ENCODE measurements at places on chromosomes 5 and 9.
A peak's percentile ranks its signal among the peaks of the same experiment; 100 is the strongest.

DNA sequence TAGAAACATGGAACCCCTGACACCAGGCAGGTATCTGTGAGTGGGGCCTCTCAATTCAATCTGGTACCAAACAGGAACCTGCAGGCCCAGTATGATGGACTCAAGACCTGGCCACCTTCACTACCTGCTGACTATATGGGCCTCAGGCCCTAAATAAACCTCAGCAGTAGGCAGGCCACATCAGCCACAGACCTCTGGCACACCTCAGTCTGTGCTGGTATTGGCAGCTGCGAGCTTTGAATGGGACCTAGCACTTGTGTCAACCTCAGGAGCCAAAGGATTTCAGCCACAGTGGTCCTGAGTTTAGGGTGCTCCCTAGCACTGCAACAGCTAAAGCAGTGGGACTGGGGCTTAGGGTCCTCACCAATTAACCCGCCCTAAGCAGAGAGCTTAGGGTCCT is 325.5 kb downstream of the ZNF608 start:
- no peak for DNase-seq

DNA sequence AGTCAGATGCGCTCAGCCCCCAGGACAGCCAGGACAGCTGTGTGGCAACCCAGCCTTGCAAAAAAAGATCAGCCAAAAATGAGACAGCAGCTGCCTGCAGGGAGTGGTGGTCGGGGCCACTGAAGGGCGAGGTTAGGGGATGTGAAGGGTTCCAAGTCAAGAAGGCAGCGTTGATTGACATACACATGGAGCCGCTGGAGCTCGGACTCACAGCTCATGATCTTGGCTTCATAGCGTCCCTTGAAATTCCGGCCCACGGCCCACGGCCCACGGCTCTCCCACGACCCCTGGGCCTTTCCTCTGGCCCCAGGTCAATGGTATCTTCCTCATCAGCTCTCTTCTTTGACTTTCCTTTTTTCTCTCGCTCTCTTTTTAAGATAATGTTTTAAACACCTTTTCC is 390.0 kb upstream of the IRX4 start:
- no peak for DNase-seq

DNA sequence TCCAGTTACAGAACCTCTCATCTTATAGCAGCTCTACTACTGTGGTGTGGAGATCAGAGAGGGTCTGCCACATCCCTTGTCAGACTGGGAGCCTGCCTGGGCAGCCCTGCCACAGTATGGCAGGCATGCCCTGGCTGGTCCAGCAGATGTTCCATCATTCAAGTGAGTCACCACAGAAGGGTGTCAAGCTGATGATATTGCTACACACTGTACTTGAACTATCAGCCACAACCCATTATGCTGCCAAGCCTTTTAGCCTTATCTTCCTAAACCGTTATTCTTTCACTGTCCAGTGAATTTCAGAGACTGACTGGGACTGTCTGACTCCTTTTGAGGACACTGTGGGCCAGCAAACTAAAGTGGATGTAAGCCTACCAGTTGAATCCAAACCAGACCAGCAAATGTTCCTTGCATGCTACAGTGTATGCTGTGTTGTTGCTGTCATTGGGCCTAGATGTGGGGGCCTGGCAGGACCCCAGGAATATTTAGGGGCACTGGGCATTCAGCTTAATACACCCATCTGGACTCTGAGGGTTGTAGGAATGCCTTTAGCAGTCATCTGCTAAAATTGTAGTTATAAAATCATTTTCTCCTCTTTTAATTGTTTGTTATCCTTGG is 202.6 kb downstream of the NR3C1 start:
- DNase-seq = peak; percentile 68

GRCh38 chr5:75885849-75886596 is 168.8 kb upstream of the POC5 start:
- DNase-seq = no peak

DNA sequence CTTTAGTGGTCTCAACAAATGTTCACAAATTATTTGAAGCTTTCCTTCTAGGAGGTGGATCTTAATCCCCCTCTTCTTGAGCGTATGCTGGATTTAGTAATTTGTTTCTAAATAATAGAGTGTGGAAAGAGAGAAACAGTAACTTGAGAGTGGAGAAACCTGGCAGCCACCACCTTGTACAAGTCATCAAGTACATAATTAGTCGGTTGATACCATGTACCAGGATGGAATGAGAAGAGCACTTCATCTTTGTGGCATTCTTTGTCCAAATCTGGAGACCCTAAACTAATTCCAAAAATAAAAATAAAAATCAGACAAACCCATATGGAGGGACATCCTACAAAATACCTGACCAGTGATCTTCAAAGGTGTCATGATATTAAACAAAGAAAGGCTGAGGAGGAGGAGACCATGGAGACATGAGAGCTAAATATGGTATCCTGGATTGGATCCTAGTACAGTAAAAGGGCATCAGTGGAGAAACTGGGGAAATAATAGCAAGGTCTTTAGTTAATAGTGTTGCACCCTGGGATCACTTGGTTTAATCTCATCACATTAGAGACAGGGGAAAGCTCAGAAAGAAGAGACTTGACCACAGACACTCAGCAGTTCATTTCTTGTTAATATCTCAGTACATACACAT is 147.9 kb downstream of the ASTN2 start:
- DNase-seq = no peak

- no peak for DNase-seq
These were observed 121.7 kb downstream of the ICE1 start for GRCh38 chr5:5544094-5544663.

DNA sequence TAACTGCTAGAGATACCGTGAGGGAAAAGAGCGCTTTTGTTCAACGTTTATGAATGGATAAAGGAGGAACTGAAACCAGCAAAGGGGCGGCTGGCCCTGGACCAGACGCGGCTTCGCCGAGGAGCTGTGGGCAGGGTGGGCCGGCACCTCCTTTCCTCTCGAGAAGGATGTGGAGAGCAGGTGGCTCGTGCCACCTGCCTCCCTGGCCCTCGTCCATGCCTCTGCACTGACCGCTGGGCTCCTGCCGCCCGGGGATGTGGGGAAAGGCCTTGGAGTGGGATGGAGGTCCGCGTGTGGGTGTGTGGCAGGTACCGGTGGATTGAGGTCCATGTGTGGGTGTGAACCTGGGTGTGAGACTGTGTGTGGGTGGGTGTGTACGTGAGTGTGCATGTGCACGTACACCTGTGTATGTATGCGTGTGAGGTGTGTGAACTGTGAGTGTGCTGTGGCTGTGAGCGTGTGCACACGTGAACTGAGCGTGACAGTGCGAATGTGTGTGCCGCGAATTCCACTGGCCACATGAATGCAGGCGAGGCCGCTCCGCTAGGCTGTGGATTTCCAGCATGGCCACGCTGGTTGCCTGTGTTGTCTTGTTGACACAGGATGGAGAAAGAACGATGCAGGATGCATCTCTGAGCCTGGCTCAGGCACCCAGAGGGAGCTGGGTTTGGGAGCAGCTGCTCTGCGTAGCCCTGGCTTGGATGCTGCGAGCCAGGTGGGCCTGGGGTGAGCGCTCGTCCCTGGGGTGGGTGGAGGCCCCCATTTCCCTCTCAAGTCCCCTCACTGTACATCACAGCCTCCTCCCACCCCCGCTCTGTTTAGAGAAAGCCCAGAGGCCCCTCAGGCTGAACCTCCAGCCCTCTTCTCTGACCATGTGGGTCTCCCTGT is 4.4 kb upstream of the CEP72 start:
- DNase-seq = no peak

DNA sequence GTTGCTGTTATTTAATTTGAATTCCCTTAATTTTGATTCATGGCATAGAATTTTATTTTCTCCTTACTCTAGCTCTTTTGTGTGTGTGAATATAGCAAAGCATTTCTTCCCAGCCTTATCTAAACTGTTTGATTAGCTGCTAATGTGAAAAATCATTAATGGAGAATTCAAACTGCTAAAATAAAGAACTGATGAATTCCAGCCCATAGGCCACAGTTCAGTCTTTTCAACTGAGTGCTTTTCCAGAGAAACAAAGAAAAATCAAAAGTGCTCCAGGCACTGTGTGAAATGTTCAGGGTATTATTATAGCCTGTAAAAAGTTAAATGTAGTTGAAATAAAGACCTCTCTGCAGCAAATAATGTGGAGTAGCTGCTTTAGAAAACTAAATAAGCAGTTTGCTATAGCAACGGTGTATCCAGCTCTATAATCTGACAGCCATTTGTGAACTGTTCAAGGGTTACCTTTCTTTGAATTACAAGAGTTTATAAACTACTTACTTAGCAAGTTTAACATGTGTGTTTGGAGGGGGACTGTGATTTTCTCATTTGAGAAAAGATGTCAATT is 123.8 kb downstream of the GIN1 start:
- DNase-seq = no peak

- DNase-seq = no peak
These were observed at the start of gene MARCHF11 for GRCh38 chr5:16179511-16179935. TSS of gene MARCHF11 (minus strand) at chr5:16179791. CDS start at chr5:16179575, 216 bp downstream.

GRCh38 chr5:80959768-80960442 is at the start of gene RASGRF2:
TSS of gene RASGRF2 (plus strand) at chr5:80960363. CDS start at chr5:80960739, 376 bp downstream.
- DNase-seq = no peak

DNA sequence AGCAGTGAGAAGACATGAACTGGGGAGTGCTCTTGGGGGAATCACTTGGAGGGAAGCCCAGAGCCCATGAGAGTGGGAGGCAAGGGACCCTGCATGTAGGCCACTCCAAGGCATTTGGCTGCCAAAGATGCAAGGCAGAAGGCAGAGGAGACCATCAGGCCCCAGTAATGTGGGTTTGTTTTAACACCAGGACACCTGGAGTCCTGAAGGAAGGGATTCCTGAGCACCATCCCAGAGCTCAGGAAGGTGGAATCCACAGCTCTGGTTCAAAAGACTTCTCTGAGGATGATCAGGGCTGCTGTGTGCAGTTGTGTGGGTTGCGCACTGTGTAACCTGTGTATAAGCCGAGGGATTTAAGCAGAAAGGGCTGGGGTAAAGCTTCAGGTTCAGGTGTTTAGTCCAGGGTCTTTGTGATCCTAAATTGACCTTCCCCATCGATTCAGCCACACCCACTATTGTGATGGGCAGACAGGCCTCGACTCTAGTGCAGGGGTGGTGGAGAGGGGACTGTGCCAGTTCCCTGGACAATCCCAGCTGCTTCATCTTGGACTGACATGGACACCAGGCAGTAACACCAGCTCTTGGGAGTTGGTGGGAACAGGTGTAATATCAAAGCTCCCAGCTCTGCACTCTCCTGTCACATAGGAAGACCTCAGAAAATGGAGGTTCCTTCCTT is 11.0 kb downstream of the B4GALT7 start:
- no peak for DNase-seq

DNA sequence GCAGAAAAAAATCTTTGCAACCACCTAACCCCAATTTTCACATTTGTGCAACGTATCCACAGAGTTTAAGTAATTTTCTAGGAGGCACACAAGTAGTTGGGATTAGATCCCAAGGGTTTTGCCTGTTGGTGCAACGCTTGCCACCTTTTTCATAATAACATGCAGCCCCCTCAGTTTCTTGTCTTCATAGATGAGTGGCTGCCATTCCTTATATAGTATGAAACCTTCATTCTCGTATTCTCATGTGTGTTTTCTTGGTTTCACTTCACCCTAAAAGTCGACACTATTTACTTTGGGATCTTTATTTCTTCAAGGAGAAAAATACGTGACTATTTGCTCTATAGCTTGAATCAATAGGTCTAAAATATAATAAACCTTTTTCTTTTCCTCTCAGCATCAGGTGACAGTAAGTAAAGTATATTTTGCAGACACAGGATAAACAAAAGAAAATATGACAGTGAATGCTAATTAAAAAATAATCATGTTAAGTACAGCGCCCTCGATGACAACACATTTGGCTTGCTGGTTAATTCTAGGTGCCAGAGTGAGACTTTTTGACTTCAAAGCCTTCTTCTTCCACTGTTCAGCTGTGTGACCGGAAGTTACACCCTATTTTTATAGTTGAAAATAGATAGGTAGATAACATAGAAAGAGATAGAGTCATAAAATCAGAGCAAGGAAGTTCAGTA is 342.8 kb upstream of the CCNG1 start:
- DNase-seq = no peak

GRCh38 chr9:14515571-14516198 is 177.5 kb downstream of the ZDHHC21 start:
- DNase-seq = no peak

GRCh38 chr5:171623551-171624097 is 162.0 kb upstream of the SMIM23 start:
- DNase-seq = no peak

DNA sequence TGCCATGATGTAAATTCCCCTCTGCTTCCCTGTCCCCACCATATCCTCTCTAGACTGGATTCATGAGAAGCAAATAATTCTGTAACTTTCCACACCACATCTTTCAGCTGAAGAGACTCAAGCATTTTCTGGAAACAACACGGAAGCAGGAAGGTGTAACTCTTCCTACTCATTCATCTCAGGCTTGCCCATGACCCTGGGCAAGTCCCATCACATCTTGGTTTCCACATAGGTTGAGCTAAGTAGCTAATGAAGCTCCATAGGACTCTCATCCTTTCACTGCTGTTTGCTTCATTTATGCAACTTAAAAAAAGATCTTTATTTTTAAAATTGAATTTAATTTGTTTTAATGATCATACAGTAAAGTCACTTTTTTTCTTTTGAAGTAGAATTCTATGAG is 32.7 kb upstream of the STARD4 start:
- no peak for DNase-seq

- DNase-seq = no peak
These were observed 4.6 kb downstream of the NMRK1 start for GRCh38 chr9:75083188-75083970.

- DNase-seq = no peak
These were observed 36.7 kb downstream of the ARHGAP26 start for GRCh38 chr5:142806841-142807267.

- DNase-seq = no peak
These were observed 130.4 kb downstream of the TMEM174 start for GRCh38 chr5:73303148-73304079.

- no peak for DNase-seq
These were observed 7.1 kb upstream of the PLK2 start for GRCh38 chr5:58466939-58467338.

GRCh38 chr5:109788596-109788995 is 98.9 kb downstream of the MAN2A1 start:
- no peak for DNase-seq

GRCh38 chr5:55387865-55388264 is 80.1 kb downstream of the MTREX start:
- no peak for DNase-seq

DNA sequence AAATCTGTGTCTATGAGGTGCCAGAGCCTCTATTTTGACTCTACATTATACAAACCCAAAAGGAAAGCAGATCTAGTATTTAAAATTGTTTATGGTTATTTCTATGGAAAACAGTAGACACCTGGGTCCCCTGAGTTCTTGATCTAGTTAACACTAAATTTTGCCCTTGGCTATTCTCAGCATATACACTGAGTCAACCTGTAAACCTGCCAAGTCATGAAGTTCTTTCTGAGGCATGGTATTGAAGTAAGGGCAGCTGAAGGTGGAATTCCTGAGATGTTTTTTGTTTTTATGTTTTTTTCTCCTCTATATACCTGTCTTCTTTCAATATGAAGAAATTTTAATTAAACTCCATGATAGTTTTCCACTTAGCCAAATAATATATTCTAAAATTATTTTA is 120.2 kb downstream of the PDE4D start:
- no peak for DNase-seq

DNA sequence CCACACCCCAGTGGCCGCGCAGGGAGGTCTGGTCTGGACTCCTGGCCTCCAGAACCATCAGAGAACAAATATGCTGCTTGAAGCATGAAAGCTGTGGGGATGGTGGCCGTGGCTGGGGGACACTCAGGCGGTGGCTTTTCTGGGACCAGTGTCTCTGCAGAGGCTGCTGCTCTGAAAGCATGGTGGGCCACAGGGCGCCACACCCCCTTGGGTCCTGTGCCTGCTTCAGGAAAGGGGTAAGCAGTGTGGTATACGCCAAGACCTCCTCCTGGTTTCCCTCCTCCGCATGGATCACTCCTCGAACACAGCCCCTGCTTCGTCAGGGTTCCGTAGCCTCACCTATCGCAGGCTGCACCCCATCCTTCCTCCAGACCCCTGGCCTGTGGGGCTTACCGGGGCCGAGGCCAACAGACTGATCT is 19.7 kb upstream of the TERT start:
- DNase-seq = no peak
